Heart left ventricle (tissue), 16 donors: ENCODE measurements at places on chromosomes 2 and 18. TPM values are rescaled to one million over a fixed set of nuclear protein-coding genes. Genes with fewer than 3 reads are reported as not detected.

DNA sequence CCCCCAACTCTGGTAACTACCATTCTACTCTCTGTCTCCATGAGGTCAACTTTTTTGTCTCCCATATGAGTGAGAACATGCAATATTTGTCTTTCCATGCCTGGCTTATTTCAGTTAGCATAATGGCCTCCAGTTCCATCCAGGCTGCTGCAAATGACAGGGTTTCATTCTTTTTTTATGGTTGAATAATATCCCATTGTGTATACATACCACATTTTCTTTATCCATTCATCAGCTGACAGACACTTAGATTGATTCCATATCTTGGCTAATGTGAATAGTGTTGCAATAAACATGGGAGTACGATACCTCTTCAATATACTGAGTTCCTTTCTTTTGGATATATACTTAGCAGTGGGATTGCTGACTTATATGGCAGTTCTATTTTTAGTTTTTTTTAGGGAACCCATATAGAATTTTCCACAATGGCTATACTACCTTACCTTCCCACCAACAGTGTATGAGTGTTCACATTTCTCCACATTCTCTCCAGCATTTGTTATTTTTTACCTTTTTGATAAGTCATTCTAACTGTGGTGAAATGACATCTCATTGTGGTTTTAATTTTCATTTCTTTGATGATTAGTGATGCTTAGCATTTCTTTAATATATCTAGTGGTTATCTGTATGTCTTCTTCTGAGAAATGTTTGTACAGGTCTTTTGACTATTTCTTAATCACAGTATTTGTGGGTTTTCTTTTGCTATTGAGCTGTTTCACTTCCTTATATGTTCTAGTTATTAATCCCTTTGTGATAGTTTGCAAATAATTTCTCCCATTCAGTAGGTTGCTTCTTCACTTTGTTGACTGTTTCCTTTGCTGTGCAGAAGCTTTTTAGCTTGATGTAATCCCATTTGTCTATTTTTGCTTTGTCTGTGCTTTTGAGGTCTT is 112.2 kb downstream of the SRBD1 start:
- H3K4me1 ChIP-seq: no peaks in the 10 kb centered on the region
- H3K4me3 ChIP-seq: no peak overlapping the region
- no peak for DNase-seq
- H3K27me3 ChIP-seq: no peaks in the 10 kb centered on the region

The CCBE1 gene
- 0.81 TPM for total RNA-seq

The COL3A1 gene
- total RNA-seq: 34.5 TPM

GRCh38 chr2:237278568-237278967 is 135.4 kb downstream of the COL6A3 start:
- H3K4me3 ChIP-seq: no peak overlapping the region
- DNase-seq: peak; percentile 48
- H3K36me3 ChIP-seq: no peaks in the 10 kb centered on the region
- peak overlapping the region; percentile 3 for H3K27ac ChIP-seq

- no peaks in the 10 kb centered on the region for H3K36me3 ChIP-seq
- H3K4me3 ChIP-seq: no peak overlapping the region
- no peak for DNase-seq
- no peak overlapping the region for H3K27ac ChIP-seq
Measured at GRCh38 chr18:58793361-58793760, 71.3 kb upstream of the ZNF532 start.

GRCh38 chr18:31633392-31634330 is 42.0 kb downstream of the TTR start:
- no peaks in the 10 kb centered on the region for H3K27me3 ChIP-seq
- DNase-seq: no peak
- no peaks in the 10 kb centered on the region for H3K4me1 ChIP-seq
- H3K27ac ChIP-seq: no peak overlapping the region
- no peaks in the 10 kb centered on the region for H3K36me3 ChIP-seq
- no peak overlapping the region for H3K4me3 ChIP-seq

DNA sequence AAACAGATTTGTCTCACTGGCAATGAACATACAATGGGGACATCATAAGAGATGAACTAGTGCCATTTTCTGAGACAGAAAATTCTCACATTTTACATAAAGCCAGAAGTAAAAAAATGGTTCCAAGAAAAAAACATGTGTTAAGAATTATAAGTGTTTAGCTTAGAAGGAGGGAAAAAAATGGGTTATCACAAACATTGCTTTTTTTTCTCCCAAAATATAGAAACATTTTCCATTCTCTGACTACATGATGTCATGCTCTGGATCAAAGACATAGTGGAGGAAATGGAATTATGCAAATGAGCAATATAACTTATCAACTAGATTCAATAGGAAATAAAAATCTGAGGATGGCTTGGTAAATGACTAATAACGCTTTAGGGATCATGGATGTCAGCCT is 49.8 kb downstream of the SPATS2L start:
- no peak overlapping the region for H3K27ac ChIP-seq
- H3K36me3 ChIP-seq: no peaks in the 10 kb centered on the region
- H3K4me1 ChIP-seq: no peaks in the 10 kb centered on the region
- no peak overlapping the region for H3K4me3 ChIP-seq
- H3K27me3 ChIP-seq: no peaks in the 10 kb centered on the region

GRCh38 chr2:26318950-26319349 is 27.0 kb upstream of the SELENOI start:
- DNase-seq: no peak
- no peaks in the 10 kb centered on the region for H3K36me3 ChIP-seq
- H3K4me1 ChIP-seq: no peaks in the 10 kb centered on the region
- no peak overlapping the region for H3K27ac ChIP-seq

GRCh38 chr2:160736148-160737028 is 242.8 kb upstream of the RBMS1 start:
- H3K4me3 ChIP-seq: no peak overlapping the region
- no peaks in the 10 kb centered on the region for H3K4me1 ChIP-seq
- H3K27me3 ChIP-seq: no peaks in the 10 kb centered on the region
- H3K36me3 ChIP-seq: no peaks in the 10 kb centered on the region
- no peak overlapping the region for H3K27ac ChIP-seq

GRCh38 chr18:499776-500631 is 497 bp downstream of the COLEC12 start:
- peaks cover 13% of the 10 kb centered on the region for H3K4me1 ChIP-seq
- DNase-seq: no peak
- no peaks in the 10 kb centered on the region for H3K36me3 ChIP-seq
- peaks cover 15% of the 10 kb centered on the region for H3K27me3 ChIP-seq
- H3K27ac ChIP-seq: no peak overlapping the region
- peak overlapping the region; percentile 49 for H3K4me3 ChIP-seq

GRCh38 chr2:160087854-160088745 is 25.7 kb upstream of the PLA2R1 start:
- no peaks in the 10 kb centered on the region for H3K36me3 ChIP-seq
- H3K4me1 ChIP-seq: no peaks in the 10 kb centered on the region
- H3K27ac ChIP-seq: no peak overlapping the region
- no peaks in the 10 kb centered on the region for H3K27me3 ChIP-seq
- H3K4me3 ChIP-seq: no peak overlapping the region
